ENCODE measurements at places on chromosomes 13 and 19. TPM values are rescaled to one million over a fixed set of nuclear protein-coding genes. Genes with fewer than 3 reads are reported as not detected.

Gene TINCR
- 0.21 TPM for total RNA-seq

Gene SOX1
- total RNA-seq, result not detected

Gene CLEC17A
- not detected for total RNA-seq

Gene PABPC3
- 0.96 TPM for total RNA-seq

Gene GGACT
- 6.9 TPM for total RNA-seq

Gene KLK12
- not detected for total RNA-seq

Gene KIR2DL4
- not detected for total RNA-seq

Gene SKA3
- 5.9 TPM for total RNA-seq

Gene CCDC9
- total RNA-seq, result 35.0 TPM

Gene DAND5
- not detected for total RNA-seq

Gene EDNRB
- not detected for total RNA-seq

Gene ZNF414
- total RNA-seq, result 27.2 TPM

Gene PSG3
- total RNA-seq, result not detected

Gene QPCTL
- total RNA-seq, result 17.3 TPM

Gene ANKLE1
- total RNA-seq, result 1.0 TPM

Gene ZNF665
- not detected for total RNA-seq

Gene RASAL3
- not detected for total RNA-seq

Gene ZNF221
- total RNA-seq, result 1.2 TPM

Gene EID2B
- total RNA-seq, result 2.0 TPM

Gene ZNF564
- 5.1 TPM for total RNA-seq

Gene ZNF723
- total RNA-seq, result not detected

Gene CKM
- total RNA-seq, result not detected

Gene SRRM5
- 0.88 TPM for total RNA-seq

Gene ZNF99
- not detected for total RNA-seq

Gene KIR3DL1
- total RNA-seq, result not detected

Gene PLK5
- 0.22 TPM for total RNA-seq

Gene AMH
- 11.9 TPM for total RNA-seq

Gene TRAPPC2B
- 9.8 TPM for total RNA-seq

Gene FEM1A
- total RNA-seq, result 15.4 TPM

Measured in MCF 10A (cell line).